ENCODE measurements at places on chromosomes 7 and 10.

GRCh38 chr7:8277394-8277982, 15.5 kb upstream of the ICA1 start:
- DNase-seq: no peak

DNA sequence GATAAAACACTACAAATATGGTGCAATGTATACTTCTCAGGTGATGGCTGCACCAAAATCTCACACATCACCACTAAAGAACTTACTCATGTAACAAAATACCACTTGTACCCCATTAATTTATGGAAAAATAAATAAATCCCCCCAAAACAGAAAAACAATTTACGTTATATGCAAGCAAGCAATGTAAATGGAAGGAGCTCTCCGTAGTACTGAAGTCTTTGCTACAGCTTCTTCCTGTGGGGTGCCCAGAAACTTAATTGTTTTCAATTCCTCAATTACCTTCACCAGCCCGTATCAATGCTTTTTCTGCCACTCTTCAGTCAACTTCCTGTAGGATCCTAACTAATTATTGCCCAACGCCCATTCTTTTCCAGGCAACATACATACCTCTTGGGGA, 138.1 kb downstream of the RELN start:
- DNase-seq: no peak

DNA sequence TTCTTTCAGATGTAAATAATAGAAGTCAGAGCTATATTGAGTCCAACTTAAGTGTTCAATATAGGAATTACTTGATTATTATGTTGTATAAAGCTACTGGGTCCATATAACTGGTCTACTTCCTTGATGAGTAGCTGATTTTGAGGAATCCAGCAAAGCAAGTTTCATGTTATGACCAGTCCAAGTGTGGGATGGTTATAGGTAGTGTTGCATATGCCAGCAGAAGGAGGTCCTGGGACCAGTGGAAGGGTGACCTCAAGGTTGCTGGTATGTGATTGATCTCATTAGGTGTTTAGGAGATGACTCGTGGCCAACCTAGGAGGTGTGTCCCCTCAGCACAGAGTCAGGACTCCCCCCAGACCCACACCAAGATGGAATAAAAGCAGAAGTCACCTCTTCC, 551.5 kb downstream of the KCNMA1 start:
- no peak for DNase-seq

GRCh38 chr10:78224602-78225001, 190.9 kb downstream of the RPS24 start:
- DNase-seq: no peak

All from stimulated activated CD4-positive, alpha-beta T cell treated with anti-CD3 and anti-CD28 coated beads, Interleukin-4, amount 100 ng/mL, for 48 hours (primary cell).